ENCODE measurements at places on chromosomes 12 and 14.

GRCh38 chr12:88445705-88446394, 134.4 kb downstream of the KITLG start:
- no peak for DNase-seq

- no peak for DNase-seq
Observed at GRCh38 chr14:104436047-104436591, 143.4 kb upstream of the C14orf180 start.

GRCh38 chr12:90112666-90113065, 404.0 kb upstream of the ATP2B1 start:
- DNase-seq: no peak

GRCh38 chr14:69841656-69842055, 37.6 kb upstream of the SMOC1 start:
- no peak for DNase-seq

DNA sequence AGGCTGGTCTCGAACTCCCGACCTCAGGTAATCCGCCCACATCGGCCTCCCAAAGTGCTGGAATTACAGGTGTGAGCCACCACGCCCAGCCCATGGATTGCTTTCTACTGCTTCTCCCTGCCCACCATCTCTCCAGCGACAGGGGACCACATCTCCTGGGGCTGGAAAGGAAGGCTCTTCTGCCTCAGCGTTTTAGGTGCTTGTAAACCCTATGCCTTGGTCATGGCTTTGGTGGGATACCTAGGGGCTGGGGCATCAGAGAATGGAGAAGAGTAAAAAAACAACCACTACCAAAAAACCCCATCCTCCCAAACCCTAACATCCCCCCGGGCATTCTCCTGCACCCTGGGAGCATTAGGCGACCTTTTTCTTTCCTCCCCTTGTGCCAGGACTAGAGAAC, 1.1 kb upstream of the TMEM121 start:
- DNase-seq: no peak

DNA sequence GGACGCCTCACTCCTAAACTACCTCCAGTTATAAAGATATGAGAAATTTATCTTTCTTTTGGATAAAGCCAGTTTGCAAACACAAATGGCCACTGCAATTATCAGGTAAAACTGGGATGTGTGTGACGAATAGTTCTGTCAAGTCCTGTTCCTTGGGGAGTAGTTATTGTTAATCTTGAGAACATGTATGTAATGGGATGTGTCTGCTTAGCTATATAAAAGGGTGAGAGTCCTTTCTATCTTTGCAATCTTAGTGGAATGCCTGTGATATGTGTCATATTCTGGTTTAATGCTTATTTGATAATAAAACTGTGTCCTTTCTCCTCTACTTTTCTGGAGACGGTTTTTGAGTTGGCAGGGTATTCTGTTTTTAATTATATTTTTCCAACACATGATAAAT, 56.1 kb upstream of the PKP2 start:
- no peak for DNase-seq

DNA sequence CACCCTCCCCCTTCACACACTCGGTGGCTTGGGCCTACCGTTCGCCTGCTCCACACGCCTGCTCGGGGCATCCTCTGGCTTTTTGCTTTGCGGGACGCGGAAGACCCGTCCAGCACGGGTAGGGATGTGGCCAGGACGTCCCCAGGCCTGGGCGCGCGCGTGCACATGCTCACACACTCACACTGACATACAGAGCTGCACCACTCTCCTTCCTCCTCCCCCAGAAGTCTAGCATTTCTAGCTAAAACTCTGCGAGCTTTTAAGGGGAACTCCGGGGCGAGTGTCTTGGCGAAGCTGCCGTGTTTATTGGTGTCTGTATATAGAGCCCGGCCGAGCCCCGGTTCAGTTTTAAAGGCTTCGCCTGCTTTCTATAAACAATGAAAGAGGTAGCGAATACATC, 5.0 kb downstream of the TBX5 start:
- no peak for DNase-seq

- no peak for DNase-seq
Observed at GRCh38 chr12:121452340-121452984, 52.5 kb downstream of the RNF34 start.

DNA sequence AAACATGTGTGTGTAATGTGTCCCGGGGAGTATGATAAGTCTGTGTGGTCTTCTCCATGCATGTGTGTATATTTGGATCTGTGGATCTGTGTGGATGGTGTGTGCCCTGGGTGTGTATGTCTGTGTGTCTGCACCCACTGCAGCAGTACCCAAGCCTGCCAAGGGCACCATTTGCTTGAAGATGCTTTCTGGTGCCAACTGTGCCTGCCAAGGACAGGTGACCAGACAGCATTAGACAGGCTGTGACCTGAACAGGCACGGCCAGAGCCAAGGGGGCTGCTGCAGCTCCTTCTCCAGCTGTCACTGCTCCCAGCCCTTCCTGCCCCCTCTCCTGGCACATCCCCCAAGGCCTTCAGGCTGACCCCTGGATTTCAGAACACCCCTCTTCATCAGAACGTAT, 35.0 kb downstream of the DTX1 start:
- no peak for DNase-seq

DNA sequence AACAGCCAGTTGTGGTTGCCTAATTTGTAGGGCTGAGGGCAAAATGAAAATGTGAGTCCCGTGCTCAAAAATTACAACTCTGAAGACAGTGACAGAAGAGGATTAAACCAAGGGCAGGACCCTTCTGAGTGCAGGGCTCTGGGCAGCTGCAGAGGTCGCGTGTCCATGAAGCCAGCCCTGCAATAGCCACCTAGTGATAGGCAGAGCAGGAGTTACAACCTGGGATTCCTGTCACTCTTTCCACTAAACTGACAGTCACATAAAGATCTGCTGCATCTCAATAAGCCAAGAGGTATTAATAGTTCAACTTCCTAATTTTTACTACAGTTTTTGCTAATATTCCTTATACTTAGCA, 94.1 kb downstream of the SLC2A13 start:
- no peak for DNase-seq

- no peak for DNase-seq
Observed at GRCh38 chr14:77659831-77660230, 43.4 kb upstream of the SPTLC2 start.

GRCh38 chr12:19978193-19978592, 390.1 kb upstream of the PDE3A start:
- DNase-seq: no peak

GRCh38 chr14:32121536-32121935, 44.4 kb downstream of the ARHGAP5 start:
- no peak for DNase-seq

DNA sequence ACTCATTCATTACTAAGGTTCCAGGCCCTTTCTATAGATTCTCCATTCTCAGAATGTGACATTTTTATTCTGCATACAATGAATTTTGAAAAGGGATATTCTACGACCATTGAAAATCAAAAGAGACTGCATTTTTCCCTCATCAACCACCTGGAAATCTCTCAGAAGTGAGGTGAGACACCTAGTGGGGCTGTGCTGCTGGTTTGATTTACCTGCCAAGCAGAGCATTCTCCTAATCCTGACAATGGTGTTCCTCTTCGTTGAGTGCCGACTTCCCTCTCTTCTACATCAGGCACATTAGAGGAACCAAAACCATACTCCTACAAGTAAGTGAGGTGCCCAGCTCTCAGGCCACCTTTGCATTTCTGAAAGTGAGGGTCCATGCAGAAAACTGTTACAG, 14.9 kb downstream of the CKB start:
- DNase-seq: no peak

GRCh38 chr12:110780448-110780847, 37.8 kb upstream of the PPP1CC start:
- peak; percentile 52 for DNase-seq

DNA sequence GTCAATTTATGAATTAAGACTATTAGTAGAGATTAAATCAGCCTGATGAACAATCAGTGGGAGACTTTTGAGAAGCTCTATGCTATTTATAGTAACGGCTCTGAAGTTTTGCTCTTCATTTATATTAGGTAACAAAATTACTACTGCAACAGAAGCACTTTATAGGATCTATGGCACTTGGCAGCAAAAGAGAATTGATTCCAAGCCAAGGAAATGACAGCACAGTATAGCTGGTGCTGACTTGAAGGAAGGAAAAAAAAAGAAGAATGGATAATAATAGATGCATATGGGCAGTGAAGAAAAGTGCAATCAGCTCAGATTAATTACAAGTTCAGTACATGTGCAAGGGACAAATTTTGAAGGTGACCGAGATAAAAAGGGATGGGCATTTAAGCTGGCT, 228.2 kb upstream of the PPFIA2 start:
- no peak for DNase-seq

DNA sequence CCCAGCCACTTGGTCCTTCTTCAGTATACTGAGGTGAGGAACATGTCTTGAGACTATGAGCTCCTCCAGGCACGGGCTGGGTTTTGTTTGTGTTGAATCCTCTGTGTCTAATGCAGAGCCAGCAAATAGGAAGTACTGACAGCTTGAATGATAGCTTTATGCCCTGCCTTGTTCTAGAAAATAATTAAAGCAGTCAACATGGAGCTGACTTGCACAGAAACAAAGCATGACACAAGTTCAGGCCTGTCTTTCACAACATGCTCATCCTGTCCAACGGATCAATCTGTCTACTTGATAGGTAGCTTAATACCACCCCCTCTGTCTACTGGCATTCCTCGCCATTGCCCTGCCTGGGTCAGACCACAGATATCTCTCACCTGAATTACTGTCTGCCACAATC, 140.9 kb downstream of the ESRRB start:
- DNase-seq: no peak

DNA sequence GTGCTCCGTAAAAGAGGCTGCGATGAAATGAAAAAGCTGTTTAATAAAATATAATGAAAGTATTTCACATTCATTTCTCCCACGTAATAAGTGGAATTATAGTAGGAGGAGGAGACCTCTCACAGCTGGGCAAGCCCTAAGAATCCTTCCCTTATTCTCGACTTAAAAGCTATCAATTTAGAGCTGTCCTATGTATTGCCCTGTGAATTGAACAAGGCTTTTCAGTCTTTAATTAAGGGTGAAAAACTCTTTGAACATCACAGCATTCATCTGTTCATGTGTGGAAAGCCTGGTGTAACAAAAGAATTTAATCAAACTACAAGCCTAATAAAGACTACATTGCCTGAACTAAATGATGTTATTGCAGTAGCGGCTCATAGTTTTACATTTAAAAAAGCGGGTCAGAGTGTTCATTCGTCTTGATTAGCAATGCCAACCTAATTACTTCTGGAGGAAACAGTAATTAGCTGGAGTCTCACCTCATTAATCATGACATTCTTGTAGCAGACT, 142.0 kb downstream of the ETNK1 start:
- no peak for DNase-seq

DNA sequence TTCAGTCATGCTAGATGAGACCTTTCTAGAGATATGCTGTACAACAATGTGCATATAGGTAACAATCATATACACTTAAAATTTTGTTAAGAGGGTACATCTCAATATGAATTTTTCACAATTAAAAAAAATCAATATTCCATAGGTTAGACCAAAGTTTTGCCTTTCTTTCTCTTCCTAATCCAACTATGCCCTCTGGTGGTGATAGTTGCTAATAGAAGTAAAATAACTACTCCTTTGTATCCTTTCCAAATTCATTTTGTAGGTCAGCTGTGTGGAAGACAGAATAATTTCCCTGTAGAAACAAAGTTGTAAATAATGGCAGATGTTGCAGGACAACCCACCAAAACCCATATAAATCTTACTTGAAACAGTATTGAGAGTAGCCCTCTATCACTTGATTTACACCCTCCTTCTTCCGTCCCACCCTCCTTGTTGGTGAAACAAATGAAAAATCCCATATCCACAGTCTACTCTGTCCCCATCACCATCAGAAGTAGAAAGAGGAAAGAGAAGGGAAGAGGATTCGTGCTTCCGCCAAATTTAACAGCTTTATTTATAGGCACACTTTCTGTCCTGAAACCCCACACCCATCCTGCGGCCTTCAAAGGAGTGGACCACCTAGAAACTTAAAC, 34.2 kb upstream of the KICS2 start:
- peak; percentile 29 for DNase-seq

GRCh38 chr12:20631711-20632110, 63.4 kb upstream of the SLCO1C1 start:
- no peak for DNase-seq
